ENCODE measurements at places on chromosomes 6 and 20.

- no peak for DNase-seq
These were observed 5.1 kb upstream of the IYD start for GRCh38 chr6:150363733-150364132.

GRCh38 chr20:55597526-55597925, 407.8 kb downstream of the CBLN4 start:
- DNase-seq: no peak

DNA sequence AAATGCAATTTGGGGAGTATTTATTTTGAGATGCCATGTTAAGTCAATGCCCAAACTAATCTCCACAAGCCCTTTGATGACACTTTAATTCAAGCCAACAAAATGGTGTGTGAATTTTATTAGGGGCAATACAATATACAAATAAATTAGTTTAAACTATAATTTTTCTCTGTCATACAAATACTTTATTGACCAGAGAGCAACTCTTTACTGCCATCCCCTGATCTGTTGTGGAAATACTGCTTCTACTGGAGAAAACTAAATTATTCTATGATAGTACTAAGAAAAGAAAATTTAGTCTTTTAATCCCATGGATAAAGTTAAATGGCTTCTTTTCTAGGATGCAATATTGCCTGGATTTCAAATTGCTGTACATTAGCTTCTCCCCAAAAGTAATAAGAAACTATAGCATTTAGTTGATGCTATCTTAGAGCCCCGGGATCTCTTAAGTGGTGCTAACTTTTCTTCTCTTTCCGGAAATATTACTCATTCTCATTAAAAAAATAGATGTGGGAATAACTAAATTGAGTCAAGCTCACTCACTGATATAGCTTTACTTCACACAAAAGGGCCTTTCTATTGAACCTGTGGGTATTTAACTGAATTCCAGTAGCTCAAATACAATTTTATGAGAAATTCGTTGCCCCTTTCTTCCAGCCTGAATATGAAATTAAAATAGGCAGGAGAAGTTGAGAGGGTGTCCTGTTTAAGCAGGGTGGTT, 49.2 kb downstream of the SMPDL3A start:
- DNase-seq: no peak

- DNase-seq: no peak
These were observed 34.5 kb upstream of the DUSP22 start for GRCh38 chr6:257774-258173.

- DNase-seq: no peak
These were observed 107.6 kb upstream of the KHDRBS2 start for GRCh38 chr6:62393608-62394007.

DNA sequence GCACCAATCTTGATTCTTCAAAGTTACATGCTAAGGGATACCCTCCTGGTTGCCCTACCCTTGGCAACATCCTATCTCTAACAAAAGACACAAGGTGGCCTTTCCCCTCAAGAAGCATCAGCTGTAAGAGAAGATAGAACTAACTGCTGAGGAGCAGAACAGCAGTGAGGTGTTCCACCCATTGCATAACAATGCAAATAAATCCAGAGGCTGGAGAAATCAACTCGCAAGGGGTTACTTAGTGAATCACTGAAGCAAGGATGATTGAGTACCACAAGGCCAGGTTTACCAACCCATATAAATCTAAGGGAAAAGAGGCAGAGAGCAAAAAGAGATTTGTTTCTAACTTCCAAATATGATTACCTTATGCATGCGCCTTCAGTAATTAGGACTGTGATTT, 36.7 kb downstream of the F13A1 start:
- DNase-seq: no peak

Data from activated T-cell treated with anti-CD3 and anti-CD28 coated beads for 1 hour (primary cell).